Fibroblast of skin of scalp (primary cell): ENCODE measurements at places on chromosomes 11 and 22.
A peak's percentile ranks its signal among the peaks of the same experiment; 100 is the strongest.

DNA sequence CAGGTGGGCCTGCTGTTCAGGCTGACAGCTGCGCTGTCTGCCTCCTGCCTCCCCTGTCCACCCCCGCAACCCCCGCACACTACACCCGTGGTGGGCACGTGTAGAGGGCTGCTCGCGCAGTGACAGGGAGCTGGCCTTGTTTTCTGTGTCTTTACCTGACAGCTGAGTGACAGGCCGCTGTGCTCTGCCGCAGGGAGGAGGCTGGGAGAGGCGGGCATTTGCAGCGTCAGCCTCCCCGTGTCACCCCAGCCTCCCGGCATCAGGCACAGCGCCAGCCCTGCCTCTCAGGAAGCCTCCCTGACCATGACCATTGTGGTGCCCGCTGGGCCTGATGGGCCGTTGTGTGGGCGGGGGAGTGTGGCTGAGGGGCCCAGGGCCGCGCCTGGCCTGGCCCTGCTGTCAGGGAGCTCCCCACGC is 32.0 kb upstream of the RELT start:
- DNase-seq: no peak

- no peak for DNase-seq
Observed at GRCh38 chr11:11555208-11555607, 66.6 kb downstream of the GALNT18 start.

- DNase-seq: no peak
Observed at GRCh38 chr22:24148266-24149197, 32.8 kb upstream of the SUSD2 start.

GRCh38 chr11:78180751-78181150 is 7.7 kb downstream of the KCTD21 start:
- DNase-seq: no peak

- no peak for DNase-seq
Observed at GRCh38 chr11:11346303-11346702, 6.7 kb downstream of the CSNK2A3 start.

DNA sequence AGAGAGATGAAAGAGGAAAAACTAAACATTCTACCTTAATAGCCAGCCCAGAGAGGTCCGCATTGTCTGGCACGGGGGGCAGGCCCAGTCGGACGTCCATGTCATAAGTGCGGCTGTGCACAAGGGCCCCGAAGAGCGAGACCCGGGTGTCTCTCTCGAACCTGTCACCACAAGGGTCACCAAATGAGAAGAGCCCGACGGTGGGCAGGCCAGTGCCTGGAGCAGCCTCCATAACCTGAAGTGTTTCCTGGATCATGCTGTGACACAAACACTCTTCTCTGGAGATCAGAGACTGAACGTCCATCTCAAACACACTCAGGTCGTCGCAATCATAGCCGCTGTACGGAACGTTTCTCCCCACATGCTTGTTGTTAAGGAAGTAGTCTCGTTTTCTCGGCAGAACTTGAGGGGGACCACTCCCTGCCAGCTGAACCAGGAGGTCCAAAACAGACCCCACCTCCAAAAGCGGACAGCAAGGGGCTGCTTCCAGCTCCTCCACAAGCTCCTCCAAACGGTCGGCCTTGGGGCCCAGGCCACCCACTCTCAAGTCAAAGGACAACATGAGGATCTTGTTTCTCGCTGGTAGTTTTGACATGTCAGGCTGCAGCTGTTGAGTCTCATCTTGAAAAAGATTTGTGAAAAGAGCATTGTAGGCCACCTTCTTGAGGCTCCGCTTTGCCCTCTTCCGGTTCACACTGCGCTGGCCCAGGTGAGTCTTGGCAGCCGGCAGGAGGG is 971 bp downstream of the TUBGCP6 start:
- DNase-seq: no peak

DNA sequence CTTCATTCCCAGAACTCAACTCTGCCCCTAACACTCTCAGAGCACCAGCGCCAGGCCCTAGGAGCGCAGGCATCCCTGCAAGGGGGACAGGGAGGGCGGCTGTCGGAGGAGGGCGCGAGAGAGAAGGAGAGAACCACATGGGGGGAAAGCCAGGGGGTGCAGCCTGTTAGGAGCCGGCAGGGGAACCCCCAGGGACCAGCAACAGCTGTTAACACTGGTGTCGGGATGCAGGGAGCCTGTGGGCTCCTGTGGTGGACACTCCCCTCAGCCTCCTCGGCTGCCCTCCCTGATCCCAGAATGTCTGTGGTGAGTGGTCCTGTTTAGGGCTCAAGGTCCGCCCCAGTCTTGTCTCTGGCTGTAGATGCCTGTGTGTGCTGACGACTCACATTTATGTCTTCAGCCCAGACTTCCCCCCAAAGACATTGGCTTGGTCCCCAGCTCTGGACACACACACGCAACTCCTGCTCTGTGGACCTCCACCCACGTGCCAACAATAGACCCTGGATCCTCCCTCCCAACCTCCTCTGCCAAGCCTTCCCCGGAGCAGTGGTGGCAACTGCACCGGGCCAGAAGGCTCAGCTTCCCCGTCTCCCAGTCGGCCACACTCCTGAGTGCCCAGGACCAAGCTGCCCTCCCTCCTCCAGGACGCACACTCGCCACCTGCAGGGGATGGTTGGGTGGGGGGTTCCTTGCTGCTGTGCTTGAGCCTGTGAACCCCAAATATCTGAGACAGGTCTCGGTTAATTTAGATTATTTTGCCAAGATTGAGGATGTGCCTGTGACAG is 817 bp upstream of the IFITM5 start:
- DNase-seq: peak; percentile 27

- no peak for DNase-seq
Observed at GRCh38 chr11:109838026-109838425, 255.2 kb upstream of the ZC3H12C start.

DNA sequence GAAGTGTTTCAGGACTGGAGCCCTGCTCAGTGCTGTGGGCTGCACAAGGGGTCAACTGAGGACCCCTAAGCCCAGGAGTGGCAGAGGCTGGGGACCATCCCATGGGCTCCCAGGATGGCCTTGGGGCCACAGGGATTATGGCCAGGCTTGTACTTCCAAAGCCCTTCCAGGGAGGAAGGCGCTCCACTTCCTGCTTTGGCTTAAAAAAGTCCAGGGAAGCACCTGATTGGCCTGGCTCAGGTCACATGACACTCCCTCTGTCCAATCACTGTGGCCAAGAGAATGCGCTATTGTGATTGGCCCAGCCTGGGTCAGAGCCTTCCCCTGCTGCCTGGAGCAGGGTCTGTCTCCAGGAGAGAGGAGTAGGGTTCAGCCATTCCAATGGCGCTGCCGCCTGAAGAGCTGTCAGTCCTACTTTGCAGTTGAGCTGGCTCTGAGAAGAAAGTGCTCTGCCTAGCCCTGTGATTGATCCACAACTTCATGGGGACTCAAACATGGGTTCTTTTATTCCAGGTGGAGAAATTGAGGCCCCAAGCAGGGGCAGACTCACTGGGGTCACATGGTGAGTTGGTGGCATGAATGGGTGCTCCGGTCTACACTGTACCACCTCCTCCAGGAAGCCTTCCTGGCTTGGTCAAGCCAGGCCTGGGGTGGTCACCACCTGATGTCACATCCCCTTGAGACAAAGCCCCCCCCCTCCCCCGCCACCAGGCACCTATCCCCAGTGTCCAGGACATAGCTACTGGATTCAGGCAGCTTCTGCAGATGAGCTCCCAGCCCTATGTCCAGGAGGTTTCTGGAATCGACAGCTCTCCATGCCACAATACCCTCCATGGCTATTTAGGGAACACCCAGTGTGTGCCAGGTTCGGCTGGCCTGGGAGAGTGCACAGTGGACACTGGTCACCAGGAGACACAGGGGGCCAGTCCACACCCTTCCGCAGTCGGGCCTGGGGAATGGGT is 48.2 kb downstream of the RTN4R start:
- no peak for DNase-seq

GRCh38 chr22:46053563-46054090 is 76.7 kb upstream of the WNT7B start:
- DNase-seq: peak; percentile 71

GRCh38 chr11:72724851-72725723 is 27.1 kb downstream of the ARAP1 start:
- peak; percentile 80 for DNase-seq

DNA sequence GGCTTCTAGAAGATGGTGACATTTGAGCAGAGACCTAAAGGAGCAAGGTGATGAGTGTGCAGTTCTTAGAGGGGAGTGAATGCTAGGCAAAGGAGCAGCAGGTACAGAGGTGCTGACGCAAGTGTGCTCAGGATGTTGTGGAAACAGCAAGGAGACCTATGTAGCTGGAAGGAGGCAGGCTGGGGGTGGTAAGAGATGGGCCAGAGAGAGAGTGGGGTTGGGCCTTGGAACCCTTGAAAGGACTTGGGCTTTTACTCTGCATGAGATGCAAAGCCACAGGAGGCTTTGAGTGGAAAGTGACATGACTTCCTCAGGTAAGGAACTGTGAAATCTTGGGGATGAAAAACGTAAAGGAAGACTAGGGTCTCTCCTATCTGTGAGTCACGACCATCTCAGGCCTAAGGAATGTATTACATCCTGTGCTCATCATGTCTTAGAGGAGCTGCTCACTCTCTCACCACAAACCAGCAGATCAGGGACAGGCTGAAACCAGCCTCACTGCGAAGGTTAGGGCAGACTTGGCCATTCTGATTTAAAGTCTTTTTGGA is 65.4 kb downstream of the MICAL2 start:
- DNase-seq: peak; percentile 93

- no peak for DNase-seq
Observed at GRCh38 chr11:102179371-102179770, 69.1 kb downstream of the YAP1 start.

GRCh38 chr11:19558189-19558986 is 154.2 kb upstream of the NAV2 start:
- no peak for DNase-seq

DNA sequence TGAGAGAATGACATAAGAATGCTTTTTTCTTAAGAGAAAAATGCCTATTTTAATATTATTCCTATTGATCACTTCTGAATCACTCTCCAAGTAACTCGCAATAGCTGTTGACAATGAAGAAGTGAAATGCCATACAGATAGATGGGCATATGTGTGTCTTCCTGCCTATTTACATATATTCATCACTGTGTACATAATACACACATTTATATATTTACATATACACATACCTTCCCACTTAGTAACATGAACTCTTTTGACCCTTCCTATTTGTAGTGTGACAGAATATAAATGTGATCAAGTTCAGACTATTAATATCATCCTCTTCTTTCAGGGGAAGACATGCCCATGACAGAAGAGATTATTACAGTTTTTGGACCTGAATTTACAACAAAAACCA is 756.7 kb downstream of the DLG2 start:
- no peak for DNase-seq

GRCh38 chr22:19672054-19672776 is 42.1 kb upstream of the SEPTIN5 start:
- no peak for DNase-seq

DNA sequence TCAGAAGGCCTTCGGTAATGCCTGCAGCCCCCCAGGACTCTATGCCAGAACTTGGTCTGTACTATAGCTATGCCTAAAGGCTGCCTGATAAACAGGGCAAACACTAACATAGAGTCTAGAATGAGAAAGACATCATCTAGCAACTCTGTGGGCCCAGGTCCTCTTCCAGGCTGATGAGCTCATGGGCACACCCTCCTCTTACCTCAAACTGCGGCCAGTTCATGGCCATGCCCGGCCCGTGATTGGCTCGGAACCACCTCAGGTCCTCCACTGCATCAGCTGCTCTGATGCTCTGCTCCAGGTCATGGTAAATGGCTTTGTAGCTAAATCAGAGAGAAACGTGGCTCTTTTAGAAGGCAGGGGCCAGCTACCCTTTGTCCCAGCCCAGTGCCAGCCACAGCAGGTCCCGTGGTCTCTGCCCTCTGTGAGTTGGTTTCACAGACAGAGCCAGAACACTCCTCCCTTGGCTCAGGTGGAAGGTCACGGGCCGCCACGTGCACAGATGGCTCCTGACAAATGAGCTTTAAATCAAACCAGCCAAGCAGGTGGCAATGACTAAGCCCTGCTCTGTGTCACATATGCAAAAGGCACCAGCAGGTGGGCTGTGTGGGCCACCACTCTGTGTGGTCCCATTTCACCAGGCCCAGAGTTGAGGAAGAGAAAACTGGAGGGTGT is 25.0 kb upstream of the ARFGAP3 start:
- no peak for DNase-seq

DNA sequence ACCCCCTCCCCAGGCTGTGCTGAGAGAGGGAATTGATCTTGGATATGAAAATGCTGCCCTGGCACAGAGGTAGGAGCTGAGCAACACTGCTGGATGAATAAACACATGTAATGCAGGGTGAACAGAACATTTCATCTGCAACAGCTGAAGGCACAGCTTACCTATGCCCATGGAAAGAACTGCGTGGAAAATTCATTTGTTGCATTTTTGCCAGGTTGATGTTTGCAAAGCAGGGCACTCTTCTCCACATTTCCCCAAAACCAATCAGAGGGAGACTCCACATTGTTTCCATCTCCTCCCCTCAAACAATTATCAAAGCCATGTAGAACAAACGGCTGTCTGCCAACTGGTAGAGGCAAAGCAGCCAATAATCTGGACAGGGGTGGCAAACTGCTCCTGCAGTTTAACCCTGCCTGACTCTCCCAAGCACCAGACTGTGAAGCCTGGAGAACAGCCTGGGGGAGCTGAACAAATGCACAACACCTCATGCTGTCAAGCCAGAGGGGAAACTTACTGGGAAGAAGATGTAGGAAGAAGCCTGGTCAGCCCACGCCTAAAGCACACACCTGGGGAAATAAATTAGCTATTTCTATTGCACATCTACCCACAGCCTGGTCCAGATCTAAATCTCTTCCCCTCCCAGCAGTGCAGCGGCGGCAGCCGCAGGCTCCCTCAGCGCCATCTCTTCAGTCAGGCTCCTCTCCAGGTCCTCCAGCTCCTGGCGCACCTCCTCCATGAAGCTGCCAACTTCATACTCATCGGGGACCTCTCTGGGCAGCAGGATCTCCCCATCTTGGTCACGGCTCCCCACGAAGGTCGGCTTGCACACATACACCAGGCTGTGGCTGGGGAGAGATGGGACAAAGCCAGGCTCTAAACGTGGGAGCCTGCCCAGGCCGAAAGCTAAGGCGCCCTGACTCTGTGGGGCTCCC is 44.3 kb downstream of the DKK3 start:
- DNase-seq: no peak

DNA sequence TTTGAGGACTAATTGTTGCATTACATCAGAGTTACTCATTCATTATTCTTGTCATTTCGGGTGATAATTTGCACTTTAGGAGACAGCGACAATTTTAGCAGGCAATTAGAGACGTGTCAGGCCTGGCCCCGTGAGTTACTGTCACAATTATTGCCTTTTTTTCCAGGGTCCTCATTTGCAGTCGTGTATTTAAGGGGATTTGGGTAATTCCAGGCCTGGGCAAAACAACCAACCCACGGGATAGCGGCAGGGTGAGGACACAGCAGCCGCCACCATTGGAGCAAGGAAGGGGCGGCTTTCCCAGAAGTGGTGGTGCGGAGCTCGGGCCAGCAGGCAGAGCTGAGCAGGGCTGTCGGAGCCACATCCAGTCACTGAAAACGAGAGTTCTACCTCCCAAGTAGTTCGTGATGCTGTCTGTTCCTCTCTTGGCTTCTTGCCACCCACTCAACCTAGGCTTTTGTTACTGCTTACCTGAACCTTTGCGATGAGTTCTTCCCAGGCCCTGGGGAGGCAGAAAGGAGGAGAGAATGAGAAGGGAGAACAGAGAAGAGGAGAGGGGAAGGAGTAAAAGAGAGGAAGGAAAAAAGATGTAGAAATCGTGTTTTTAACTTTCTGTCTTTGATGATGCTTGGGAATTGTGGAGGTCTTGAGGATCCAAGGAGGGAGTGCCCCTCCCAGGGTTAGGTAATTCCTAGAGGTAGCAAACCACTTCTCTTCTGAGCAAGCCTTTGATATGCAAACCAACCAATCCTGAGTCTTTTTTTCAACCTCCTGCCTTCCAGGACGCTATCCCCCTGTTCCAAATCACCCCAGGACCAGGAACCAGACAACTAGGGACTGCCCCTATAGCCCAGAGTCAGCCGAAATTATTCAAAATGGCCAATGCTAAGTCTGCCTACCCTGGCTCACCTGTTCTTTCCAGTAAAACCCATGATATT is 236.1 kb downstream of the MIAT start:
- DNase-seq: no peak
